ENCODE measurements at places on chromosomes 6 and 20.
A peak's percentile ranks its signal among the peaks of the same experiment; 100 is the strongest.

DNA sequence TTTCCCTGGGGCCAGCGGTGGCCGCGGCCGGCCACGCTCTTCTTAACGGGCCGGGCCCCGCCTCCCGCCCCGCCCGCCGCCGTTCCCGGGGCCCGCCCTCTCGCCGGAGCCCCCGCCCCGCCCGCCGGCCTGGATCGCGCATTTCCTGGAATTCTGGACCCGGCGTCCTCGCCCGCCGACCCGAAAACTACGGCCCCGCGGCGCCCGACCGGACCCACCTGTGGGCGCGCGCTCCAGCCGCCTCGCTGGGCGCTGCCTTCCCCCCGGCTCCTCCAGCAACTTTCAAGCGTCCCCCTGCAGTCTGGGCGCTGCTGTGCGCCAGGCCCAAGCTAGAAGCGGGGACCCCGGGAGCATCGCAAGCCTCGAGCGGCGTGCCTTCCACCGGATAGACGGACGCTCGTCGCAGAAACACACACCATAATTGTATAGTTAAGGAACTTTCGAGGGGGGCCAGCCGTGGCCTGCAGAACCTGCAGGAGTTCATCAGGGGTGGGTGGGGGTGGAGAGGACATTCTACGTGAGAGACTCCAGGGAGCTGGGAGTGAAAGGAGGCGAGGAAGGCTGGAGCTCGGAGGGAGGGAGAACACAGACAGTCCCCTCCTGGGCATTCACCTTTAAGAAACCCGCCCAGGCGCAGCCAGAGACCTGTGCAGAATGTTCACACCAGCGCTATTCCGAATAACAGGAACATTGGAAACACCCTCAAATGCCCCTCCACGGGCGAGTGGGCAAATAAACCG, at the start of gene ADA:
ADA (minus strand) TSS at position 16 of the 740 bp plus-strand sequence. CDS start 92 bp downstream, outside the sequence.
- DNase-seq: no peak

- DNase-seq: no peak
Observed at GRCh38 chr6:46909371-46909770, 12.4 kb downstream of the ADGRF5 start.

GRCh38 chr6:130229645-130230044, 6.9 kb upstream of the SAMD3 start:
- no peak for DNase-seq

DNA sequence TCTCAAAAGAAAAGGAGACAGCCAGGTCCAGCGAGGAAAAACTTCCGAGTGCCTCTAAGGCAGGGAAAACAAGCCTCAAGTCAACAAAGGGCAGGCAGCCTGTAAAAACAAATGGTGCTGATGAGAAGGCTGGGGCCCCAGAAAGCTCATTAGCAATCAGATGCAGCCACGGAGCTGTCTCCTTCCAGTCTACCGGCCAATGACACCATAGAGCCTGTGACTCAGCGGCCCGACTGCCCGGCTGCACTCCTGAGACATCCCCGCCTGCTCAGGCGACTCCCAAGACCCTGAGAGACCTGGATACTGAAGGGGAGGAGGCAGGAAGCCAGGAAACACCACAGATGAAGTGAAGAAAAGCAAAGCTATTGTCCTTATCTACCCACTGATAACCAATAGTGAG, 120.1 kb upstream of the HDDC2 start:
- no peak for DNase-seq

DNA sequence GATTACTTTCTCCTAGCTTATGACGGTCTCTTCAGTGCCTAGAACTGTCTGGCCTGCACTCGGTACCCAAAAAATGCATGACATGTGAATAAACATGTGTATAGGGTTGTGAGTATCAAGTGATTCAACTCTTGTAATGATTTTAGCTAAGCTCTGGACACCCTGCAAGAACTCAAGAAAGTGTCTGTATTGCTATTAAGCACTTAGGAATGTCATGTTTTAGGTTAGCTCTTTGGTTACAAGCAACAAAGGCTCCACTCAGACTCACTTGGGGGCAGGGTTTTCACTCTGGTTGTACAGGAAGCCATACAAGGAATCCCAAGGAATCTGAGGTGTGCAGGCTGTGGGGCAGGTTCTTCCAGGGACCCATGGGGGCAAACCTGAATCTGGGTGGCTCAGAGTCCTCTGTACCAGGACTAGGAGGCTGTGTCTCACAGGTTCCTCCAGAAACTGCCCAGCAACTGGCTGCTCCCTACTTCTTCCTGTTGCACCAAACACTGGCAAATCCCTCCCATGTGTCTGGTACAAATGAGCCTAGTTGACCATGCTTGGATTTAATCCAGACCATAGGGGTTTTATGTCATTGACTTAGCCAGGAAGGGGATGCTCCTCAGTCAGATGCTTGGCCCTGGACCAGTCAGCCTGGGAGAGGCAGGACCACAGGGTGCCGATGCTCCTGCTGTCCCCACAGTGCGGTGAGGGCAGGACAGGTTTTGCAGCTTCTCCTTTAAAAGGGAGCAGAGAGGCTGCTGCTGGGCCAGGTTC, 77.9 kb upstream of the CDH4 start:
- DNase-seq: no peak

GRCh38 chr6:158760618-158761250, 58.4 kb downstream of the EZR start:
- no peak for DNase-seq

DNA sequence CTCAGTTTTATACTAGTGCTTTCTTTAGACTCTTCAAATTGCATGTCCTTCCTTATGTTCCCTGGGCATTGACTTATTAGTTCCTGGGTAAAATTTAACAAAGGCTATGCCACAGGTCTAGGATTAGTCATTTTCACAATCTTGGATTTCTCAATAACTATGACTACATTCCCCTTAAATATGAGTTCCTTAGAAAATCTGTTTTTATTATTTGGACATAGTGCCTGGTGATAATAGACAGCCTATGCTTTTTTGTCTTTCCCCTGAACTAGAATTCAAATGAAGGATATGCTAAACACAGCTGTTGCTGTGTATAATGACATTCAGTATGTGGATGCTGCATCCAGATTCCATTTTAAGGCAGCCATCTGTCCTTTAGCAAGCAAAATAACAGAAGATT, 1252.8 kb upstream of the GJE1 start:
- DNase-seq: no peak

- DNase-seq: no peak
Observed at GRCh38 chr20:722822-723644, 45.3 kb downstream of the SLC52A3 start.

DNA sequence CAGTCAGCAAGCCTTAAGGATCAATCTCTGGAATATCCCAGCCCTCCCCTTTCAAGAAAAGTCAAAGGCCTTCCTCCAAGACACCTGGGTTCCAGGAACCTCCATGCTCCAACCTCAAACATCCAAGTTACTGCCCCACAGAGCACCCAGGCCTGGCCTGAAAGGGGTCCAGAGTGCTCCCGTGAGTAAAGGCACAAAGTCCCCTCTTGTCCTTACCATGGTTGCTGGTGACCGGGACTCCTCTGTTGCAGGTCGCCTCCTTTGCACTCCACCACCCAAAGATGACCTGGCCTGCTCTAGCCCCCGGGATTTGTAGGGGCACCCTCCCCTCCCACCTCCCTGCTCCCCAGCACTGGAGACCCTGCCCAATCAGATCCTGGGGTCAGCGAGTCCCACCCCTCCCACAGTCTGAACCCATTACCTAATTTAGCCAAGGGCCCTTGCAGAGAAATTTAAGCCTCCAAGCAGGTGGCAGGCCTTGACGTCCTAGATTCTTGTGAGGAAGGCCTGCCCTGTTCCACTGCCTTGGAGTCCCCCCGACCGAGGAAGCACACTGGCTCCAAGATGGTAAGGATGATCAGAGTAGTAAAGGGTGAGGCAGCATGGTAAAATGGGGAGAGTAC, at the start of gene TNNC2:
TNNC2 (minus strand) TSS at position 283 of the 623 bp plus-strand sequence; CDS start at position 219, 64 bp downstream.
- DNase-seq: no peak

GRCh38 chr6:87197547-87197946, 42.2 kb downstream of the ZNF292 start:
- no peak for DNase-seq

- no peak for DNase-seq
Observed at GRCh38 chr6:167750956-167751358, 75.8 kb upstream of the AFDN start.

DNA sequence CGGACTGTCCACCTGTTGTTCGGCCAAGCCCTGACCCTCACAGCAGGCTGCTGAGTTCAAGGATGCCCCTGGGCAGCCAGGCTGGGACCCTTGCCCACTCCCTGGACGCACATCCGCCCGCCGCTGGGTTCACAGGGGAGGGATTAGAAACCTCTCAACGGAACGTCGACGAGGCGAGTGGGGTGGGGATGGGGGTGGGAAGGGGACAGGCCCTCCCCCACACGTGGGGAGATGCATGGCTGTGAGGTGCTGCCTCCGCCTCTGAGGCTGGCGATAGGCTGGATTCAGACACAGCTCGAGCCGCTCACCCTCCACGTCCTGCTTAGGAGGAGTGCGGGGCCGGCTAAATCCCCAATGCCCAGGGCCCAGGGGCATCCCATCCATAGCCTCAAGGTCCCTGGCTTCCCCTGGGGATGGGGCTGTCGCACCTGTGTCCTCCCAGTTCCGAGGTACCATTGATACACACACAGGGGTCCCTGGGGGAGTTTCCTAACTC, 90.6 kb upstream of the BHLHE23 start:
- DNase-seq: no peak

GRCh38 chr6:34508425-34508824, 42.5 kb downstream of the PACSIN1 start:
- no peak for DNase-seq

DNA sequence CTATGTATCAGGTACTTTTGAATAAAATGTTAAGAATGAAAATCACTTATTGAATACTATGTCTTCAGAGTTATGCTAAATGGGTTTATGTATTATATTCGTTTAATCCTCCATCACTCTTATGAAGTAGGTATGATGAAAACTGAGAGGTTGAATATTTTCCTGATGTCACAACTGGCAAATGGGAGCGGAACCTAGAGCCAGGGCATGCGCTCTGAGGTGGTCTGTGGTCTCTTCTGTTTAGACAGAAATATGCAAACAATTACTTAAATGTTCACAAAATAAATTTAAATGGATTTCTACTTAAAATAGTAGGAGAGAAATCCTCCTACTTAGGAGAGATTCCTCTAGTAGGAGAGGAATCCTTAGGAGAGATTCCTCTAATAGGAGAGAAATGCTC, 21.3 kb upstream of the UTRN start:
- DNase-seq: no peak

- no peak for DNase-seq
Observed at GRCh38 chr6:149440735-149441671, 40.9 kb downstream of the SUMO4 start.

- no peak for DNase-seq
Observed at GRCh38 chr6:35043381-35044130, 97.6 kb downstream of the TCP11 start.

DNA sequence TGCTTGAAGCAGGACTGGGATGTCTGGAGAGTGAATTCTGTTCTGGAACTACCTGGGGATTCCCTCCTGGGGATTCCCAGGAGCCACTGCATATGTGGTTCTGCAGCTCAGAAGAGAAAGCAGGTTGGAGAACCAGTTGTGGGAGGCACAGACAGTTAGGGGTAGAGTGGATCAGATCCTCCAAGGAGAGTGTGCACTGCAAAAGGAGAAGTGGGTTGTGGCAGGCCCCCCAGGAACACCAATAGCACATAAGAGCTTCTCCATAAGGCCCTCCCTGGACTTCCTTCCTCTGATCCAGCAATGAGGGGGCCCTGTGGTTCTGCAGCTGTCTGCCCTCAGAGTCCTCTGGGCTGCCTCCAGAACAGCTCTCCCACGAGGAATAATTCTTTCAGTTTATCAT, 369.2 kb upstream of the CNR1 start:
- no peak for DNase-seq

- DNase-seq: no peak
Observed at GRCh38 chr20:57589728-57590484, 29.0 kb downstream of the PCK1 start.

DNA sequence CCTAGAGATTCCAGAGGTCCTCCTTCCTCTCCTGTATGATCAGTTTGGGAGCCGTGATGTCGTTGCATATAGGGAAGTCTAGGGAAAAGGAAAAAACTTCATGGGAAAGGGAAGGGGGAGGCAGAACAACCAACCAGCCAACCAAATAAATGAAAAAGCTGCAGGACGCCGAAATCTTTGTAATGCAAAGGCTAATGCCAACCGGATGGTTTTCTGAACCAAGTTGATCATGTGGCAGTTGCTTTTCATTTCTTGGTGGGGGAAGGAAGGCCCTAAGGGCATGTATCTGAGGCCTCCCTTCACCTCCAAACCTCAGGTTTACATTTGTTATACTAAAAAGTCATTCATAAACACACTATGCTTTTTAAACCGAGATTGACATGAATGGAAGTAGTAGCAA, 167.2 kb downstream of the ARID1B start:
- DNase-seq: no peak

DNA sequence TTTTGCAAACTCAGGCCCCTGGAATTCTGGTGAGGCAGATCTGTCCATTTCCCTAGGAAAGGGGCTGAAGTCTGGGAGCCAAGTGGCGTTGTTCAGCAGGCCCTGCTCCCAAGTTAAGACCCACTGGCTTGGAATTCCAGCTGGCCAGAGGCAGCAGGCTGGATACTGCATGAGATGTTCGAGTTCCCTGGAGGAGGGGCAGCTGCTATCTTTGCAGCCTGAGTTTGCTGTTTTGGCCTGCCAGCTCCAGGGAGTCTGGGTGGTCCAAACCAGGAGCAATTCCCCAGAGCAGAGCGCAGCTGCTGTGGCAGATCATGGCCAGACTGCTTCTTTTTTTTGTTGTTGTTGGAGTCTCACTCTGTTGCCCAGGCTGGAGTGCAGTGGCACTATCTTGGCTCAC, 18.2 kb upstream of the PGK2 start:
- no peak for DNase-seq

DNA sequence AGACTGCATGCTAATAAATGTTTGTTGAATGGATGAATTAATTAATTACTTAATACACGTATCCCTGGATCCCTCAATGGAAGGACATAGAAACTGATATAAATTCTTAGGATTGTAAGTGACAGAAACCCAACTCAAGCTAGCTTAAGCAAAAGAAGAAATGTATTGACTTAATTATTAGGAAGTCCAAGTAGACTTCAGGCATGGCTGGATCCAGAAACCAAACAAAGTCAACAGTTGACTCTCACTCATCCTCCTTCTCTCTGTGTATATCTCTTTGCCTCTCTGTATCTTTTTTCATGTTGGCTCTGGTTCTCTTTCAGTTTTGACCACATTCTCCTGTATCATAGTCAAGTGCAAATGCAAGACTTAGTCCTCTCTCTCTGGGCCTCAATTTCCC, 82.0 kb upstream of the CTNNBL1 start:
- DNase-seq: no peak

- no peak for DNase-seq
Observed at GRCh38 chr20:44862286-44862685, 23.2 kb upstream of the YWHAB start.

- no peak for DNase-seq
Observed at GRCh38 chr6:41059556-41059955, 6.6 kb downstream of the APOBEC2 start.

- DNase-seq: peak; percentile 12
Observed at GRCh38 chr6:56595490-56596122, 47.1 kb downstream of the DST start.

DNA sequence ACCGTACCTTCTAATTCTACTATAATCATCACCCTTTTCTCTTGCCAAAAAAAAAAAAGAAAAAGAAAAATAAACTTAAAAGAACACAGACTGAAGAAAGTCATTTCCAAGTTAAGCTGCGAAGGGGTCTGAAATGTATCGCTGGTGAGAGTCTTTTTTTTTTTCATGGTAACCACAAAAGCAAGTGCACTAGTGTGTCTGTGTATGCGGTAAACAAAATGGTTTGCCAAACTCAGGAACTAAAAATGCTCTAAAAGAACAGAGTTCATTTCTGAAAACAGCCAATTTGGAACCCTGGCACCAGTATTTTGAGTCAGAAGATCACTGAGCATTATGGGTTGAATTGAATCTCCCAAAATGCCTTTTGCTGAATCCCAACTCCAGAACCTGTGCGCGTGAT, 46.6 kb downstream of the CDH4 start:
- no peak for DNase-seq

Measured in activated T-cell treated with anti-CD3 and anti-CD28 coated beads for 4 hours (primary cell).